GM10248 (cell line): ENCODE measurements at places on chromosomes 1 and 21.

DNA sequence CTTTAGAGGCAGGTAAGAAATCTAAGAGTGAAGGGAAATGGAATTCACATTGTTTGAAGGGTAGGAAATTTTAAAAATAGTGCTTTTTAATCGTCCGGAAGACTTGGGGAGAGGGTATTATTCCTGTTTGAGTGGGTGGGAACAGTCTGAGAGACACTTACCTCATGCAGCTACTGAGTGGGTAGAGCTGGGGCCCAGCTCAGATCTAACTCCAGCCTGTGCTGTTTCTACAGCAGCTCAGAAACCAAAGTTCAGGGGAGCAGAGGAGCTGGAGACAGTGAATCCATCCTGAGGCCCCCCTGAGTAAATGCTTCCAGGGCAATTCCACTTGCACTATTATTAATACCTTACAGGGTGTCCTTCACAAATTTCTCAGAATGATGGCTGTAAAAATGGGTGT lies 63.8 kb downstream of the FGGY start:
- DNase-seq: no peak

- DNase-seq: no peak
These were observed 8.8 kb downstream of the XCL1 start for GRCh38 chr1:168585191-168585590.

GRCh38 chr1:36326499-36326898 lies 3.1 kb upstream of the EVA1B start:
- no peak for DNase-seq

- DNase-seq: no peak
These were observed 1.3 kb upstream of the PARK7 start for GRCh38 chr1:7960165-7960564.

DNA sequence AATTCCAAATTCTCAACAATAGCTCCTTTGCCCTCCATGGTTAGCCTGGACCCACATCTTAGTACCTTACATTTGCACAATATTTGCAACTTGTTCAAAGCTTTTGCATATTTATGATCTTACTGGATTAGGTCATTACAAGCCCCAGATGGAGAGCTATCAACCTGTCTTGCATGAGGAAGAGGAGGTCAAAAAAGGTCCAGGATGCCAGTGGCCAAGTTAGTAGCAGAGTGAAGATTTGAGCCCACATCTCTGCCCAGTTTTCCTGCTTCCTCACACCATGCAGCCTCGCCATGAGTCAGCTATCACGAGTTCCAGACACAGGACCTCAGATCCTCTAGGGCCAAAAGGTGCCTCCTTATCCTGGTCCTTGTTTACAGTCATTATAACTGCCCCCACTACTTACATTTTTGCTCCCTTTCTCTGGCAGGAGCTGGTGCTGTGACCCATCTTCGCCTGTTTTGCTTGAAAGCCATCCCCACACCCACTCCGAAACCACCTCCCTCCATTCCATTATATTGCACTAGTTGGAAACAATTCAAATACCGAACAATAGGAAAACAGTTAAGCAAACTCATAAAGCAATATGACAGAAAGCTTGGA lies 5.0 kb upstream of the AHCYL1 start:
- no peak for DNase-seq
